Stimulated activated CD8-positive, alpha-beta memory T cell treated with anti-CD3 and anti-CD28 coated beads, Interleukin-7, amount 100 ng/mL, for 4 hours (primary cell): ENCODE measurements at places on chromosomes 1 and 21.

GRCh38 chr1:181583598-181583997 is 100.3 kb downstream of the CACNA1E start:
- no peak for DNase-seq

DNA sequence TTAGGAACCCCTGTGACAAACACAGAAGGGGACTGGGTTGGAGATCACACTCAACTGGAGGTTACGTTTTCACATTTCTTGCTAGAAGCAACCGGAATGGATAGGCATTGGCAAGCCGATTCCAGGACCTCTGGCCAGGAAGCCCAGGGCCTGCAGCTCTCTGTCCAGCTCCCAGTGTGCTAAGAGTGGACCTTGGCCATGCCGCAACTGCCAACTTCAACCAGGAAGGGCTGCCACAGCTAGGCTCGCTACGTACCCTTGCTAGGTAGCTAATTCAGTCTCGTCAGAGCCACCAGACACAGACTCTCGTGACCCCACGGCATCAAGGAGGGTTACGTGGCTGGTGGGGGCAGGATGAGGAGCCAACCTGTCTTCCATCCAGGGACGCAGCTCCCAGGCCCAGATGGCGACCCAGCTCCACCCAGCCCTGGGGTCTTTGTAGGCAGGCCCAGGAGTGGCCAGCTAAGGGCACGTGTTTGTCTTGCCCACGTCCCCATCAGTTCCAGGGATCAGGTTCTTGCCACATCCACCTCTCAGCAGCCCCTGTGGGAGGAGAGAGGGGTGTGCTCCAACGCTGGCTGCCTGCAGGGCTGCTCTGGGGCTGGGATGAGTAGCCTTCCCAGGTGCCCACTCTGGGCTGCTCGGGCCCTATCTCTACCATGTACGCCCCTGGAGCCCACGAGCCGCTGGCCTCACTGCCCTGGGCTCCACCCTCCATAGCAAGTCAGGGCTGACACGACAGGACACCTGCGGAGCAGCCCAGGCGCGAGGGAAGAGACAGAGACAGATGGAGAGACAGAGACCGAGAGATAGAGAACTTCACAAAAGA is 39.2 kb downstream of the UBE2G2 start:
- no peak for DNase-seq

DNA sequence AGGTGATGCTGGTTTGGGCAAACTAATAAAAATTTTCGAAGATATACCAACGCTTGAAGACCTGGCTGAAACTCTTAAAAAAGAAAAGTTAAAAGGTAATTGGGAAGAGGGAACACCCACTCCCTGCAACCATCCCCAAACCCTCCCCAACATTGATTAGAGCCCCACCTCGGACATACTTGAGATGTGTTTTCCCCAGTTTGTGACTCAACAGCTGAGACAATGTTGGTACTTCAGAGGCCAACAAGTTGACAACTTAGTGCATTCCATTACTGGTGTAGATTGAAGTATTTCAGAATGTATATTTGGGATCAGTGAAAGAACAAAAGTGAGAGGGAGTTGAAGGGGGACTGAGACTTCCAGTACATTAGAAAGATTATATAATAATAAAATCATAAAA is 5.1 kb downstream of the IFI16 start:
- no peak for DNase-seq

DNA sequence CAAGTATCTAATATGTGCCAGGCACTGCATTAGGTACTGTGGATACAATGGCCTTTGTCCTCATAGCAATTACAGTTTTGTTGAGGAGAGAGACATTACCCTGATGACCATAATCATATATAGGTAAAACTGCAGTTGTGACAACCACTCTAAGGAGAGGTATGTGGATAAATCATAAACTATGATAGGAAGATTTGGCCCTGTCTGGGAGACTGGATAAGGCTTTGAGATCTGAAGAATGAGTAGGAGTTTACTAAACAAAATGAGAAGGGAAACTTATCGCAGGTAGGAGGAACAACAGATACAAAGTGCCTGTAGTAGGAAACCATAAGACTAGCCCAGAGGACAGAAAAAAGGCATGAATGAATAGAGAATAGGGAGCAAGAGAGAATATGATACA is 4.4 kb downstream of the TMCO1 start:
- DNase-seq: no peak

GRCh38 chr1:59041646-59042277 is 255.1 kb upstream of the FGGY start:
- DNase-seq: no peak

DNA sequence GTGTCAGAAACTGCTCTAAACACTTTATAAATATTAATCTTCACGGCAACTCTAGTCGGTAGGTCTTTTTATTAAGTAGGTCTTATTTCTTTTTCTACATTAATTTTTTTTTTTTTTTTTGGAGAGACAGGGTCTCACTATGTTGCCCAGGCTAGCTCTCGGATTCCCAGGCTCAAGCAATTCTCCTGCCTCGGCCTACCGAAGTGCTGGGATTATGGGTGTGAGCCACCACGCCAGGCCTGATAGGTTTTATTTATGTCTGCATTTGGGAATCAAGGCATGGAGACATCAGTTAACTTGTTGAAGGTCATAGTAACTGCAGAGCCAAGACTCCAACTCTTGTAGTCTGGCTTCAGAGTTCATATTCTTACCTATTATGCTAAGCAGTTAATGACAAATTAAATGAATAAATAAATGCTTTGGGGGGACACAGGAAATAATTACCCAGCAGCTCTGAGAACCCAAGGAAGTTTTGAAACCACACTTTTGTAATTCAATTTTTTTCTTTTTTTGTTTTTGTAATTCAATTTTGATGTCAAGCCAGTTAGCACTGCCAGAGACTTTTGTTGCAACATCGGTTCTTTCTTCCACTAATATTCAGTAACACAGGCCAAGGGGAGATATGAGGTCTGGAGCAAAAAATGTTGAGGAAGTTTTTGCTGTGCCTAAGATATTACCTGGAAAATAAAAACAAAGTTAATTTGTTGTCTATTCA is 9.4 kb upstream of the UAP1 start:
- no peak for DNase-seq

- DNase-seq: no peak
These were observed 14.3 kb downstream of the OR2B11 start for GRCh38 chr1:247443641-247444040.

DNA sequence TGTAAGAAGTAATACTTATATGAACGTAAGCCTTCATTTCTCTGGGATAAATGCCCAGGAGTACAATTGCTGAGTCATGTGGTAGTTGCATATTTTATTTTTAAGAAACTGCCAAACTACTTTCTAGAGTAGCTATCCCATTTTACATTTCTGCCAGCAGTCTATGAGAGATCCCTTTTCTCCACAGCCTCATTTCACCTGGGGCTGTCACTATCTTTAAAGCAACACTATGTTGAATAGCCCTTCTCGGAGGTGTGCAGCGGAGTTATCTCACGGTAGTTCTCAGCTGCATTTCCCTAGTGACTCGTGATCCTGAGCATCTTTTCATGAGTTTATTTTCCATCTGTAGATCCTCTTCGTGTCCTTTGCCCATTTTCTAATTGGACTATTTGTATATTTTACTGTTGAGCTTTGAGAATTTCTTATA is 93.4 kb downstream of the ADARB1 start:
- no peak for DNase-seq

GRCh38 chr21:26177187-26177586 is 6.6 kb upstream of the APP start:
- DNase-seq: no peak

- no peak for DNase-seq
These were observed 39.2 kb downstream of the NSL1 start for GRCh38 chr1:212752252-212752933.

DNA sequence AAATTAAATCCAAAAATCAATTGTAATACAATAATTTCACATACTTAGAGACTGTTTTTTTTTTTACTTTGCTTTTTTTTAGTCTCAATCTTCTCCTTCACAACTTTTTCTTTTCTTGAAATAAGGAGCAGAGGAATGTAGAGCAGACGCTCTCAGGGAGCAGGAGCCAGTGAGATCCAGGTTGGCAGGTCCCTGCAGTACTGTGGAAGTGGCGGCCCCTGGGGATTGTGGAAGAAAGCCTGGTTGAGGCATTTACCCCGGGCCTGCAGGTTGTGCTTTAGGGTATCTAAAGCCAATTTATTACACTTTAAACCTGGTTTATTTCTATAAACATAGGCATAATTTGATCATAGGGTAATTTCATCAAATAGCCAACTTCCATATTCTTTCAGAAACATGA is 748 bp upstream of the OR2AJ1 start:
- DNase-seq: no peak

- DNase-seq: no peak
These were observed 27.8 kb downstream of the RPAP2 start for GRCh38 chr1:92326681-92327080.

DNA sequence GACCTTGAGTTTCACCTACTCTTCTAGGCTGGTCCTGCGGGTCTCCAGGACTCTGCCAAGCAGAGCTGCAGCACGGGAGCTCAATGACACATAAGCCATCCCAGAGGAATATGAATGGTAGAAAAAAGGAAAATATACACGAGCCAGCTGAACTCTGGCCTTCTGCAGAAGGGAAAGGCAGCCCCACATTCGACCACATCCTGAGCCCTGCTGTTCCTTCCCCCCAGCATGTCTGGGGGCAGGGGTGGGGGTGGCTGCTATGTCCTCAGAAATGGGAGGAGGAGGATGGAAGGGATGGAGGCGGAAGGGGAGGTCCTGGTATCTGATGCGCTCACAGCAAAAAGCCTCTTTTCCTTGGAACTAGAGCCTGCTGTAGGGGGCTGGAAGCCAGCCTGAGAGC is 12.1 kb upstream of the KDF1 start:
- DNase-seq: no peak

- DNase-seq: no peak
These were observed 40.7 kb upstream of the GPR37L1 start for GRCh38 chr1:202081992-202082391.

DNA sequence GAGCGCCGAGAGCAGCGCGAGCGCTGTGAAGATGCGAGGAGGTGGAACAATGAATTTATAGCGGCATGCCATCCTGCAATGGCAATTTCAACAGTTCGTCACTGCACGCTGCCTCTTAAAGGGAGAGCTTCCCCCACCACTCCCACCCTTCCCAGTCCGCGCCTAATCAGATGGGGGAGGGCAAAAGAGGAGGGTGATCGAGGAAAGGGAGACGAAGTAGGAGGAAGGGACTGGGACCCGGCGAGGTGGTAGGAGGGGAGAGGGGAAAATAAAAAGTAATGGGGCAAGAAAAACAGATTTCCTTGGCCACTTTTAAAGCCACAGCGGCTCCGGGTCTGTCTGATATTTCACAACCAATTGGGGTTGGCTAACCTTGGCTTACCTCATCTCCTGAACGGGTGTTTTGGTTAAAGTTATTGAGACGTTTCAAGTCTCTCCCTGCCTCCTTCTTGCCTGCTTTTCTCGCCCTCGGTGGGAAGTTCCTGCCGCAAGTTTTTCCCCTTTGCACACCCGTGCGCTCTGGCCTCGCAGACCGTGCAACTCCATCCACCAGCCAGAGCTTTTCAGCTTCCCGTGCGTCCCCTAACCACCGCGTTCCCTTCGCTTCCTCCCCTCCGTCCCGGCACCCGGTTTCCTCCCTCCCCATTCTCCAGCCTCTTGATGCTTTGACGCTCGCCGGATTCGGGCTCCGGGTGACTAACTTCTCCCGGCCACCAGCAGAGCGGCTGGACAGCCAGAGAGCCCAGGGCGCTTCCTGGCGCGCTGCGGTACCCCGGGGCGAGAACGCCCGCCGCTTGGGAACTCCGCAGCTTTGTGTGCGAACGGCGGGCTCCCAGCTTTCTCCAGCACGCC is at the start of gene ADAMTS5:
Gene ADAMTS5 (minus strand): TSS at position 27 of the 852 bp plus-strand sequence. CDS start 697 bp downstream, outside the sequence.
- DNase-seq: no peak

GRCh38 chr1:57986432-57986831 is 560.1 kb downstream of the OMA1 start:
- DNase-seq: no peak

GRCh38 chr1:174301295-174302077 is 142.2 kb downstream of the RABGAP1L start:
- no peak for DNase-seq

- no peak for DNase-seq
These were observed 16.2 kb upstream of the MPL start for GRCh38 chr1:43321331-43321891.

- no peak for DNase-seq
These were observed 389.9 kb downstream of the SIPA1L2 start for GRCh38 chr1:232239998-232240397.

GRCh38 chr1:193700710-193701355 is 514.4 kb upstream of the B3GALT2 start:
- no peak for DNase-seq

DNA sequence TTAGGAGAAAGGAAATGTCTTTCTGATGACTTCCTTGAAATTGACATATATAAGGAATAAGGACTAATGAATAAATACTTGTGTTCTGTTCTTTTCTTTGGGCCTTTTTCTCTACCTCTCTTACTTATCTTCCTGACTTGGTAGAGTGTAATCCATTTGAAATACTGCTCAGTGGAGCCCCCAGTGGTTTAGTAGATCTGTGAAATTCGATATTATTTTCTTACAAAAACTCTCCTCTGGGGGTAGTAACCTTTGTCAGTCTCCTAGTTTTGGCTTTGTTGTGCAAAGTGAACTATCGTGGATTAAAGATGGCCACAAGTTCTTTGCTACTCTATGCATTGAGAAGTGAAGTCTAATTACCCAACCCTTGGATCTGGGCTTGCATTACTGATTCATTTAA is 48.8 kb downstream of the DUSP10 start:
- no peak for DNase-seq

DNA sequence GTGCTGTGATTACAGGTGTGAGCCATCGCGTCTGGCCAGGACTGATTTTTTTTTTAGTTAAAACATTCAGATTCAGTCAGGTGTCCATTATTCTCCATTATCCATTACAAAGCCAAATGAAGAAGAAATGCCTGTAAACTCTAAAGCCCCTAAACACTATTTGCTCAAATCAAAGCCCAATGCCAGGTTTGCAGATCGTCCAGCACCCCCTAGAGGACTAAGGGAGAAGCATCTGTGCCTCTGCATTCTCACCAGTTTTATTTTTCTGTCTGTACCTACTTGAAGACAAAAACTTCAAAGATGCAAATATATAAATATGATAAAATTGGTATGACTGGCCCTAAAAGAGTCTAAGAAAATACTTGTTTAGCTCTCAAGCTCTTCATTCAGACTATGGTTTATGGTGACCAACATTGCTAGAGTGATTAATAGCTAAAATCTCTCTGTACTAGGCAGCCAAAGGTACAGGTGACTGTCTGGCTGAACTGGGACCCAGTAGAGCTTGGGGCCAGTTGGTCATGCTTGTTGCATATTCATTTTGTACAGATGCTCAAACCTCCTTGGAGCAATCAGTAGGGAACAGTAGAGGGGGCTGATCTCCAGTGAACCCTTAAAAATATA is 138.4 kb downstream of the SYT2 start:
- no peak for DNase-seq

GRCh38 chr1:5966543-5967205 is 25.6 kb downstream of the NPHP4 start:
- DNase-seq: no peak

GRCh38 chr1:91600431-91601337 is 100.0 kb downstream of the CDC7 start:
- no peak for DNase-seq
